GM18507 (cell line): ENCODE measurements at places on chromosomes 5 and 9.

DNA sequence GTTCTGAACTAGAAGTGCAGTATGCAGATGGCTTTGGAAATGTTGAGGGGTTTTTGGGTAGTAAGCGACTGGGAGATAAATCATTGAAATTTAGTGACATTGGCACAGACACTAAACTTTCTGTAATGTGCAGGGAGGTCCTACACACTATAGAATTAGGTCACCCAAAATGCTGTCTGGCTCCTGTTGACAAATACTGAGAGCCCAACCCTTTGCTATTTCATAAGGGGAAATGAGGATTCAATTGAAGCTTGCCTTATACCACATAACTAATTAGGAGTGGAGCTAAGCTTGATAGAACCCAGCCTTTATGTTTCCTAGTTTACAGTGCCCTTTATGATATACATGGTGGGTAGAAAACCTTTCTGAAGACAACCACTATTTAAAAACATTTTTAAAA is 22.6 kb downstream of the HMGXB3 start:
- DNase-seq: no peak

DNA sequence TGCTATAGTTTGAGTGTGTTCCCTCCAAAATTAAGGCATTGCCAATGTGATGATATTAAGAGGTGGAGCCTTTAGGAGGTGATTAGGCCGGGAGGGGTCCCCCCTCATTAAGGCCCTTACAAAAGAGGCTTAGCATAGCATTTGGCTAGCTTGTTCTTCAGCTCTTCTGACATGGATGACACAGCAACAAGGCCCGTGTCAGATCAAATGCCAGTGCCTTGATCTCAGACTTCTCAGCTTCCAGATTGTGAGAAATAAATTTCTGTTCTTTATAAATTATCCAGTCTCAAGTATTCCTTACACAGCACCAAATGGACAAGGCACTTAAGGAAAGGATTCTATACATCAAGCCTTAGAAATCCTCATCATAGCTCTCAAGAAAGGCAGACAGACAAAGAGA is 31.8 kb downstream of the SLC38A9 start:
- no peak for DNase-seq

DNA sequence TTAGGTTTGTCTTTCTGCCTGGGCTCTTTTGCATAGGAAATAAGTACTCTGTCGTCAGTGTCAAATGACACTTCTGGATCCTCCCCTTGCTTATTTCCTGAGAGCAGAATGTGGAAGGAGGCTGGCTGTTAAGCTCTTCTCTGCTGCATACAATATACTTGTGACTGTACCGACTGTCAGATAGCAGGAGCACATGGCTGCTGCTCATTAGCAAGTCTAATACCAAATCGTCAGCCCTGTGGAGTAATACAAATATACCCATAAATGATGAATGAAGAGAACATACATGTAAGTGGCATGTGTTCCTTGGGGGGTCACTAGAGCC is at the start of gene GPR151:
TSS of gene GPR151 (minus strand) at position 40 of the 325 bp plus-strand sequence. CDS start 77 bp downstream, outside the sequence.
- DNase-seq: no peak

GRCh38 chr5:321230-321725 is at the start of gene AHRR:
Gene AHRR (plus strand): TSS chr5:321714. CDS start chr5:343903, 22,189 bp downstream.
- peak; percentile 73 for DNase-seq

GRCh38 chr5:154593071-154593470 is 115.0 kb upstream of the HAND1 start:
- no peak for DNase-seq

GRCh38 chr5:156295431-156295830 is 31.5 kb upstream of the SGCD start:
- no peak for DNase-seq
